ENCODE measurements at places on chromosomes 5 and 9.

- DNase-seq = no peak
These were observed 236.5 kb upstream of the TRIM32 start for GRCh38 chr9:116450378-116451139.

DNA sequence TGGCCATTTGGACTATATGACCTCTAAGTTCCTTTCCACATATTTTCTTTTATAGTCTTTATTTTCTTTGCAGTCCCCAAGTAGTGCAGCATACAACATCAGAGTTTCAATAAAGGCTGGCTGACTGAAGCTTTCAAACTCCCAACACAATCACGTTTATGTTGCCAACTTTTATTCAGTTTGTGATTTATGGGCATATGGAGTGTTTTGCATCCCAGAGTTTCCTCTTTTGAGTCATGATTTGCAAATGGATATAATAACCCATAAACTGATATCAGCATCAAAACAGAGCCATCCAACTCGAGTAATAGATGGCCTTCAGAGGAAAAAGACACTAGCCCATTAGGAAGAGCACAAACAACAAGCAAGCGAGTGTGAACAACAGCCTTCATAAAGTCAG is 414.0 kb downstream of the ELAVL2 start:
- no peak for DNase-seq

DNA sequence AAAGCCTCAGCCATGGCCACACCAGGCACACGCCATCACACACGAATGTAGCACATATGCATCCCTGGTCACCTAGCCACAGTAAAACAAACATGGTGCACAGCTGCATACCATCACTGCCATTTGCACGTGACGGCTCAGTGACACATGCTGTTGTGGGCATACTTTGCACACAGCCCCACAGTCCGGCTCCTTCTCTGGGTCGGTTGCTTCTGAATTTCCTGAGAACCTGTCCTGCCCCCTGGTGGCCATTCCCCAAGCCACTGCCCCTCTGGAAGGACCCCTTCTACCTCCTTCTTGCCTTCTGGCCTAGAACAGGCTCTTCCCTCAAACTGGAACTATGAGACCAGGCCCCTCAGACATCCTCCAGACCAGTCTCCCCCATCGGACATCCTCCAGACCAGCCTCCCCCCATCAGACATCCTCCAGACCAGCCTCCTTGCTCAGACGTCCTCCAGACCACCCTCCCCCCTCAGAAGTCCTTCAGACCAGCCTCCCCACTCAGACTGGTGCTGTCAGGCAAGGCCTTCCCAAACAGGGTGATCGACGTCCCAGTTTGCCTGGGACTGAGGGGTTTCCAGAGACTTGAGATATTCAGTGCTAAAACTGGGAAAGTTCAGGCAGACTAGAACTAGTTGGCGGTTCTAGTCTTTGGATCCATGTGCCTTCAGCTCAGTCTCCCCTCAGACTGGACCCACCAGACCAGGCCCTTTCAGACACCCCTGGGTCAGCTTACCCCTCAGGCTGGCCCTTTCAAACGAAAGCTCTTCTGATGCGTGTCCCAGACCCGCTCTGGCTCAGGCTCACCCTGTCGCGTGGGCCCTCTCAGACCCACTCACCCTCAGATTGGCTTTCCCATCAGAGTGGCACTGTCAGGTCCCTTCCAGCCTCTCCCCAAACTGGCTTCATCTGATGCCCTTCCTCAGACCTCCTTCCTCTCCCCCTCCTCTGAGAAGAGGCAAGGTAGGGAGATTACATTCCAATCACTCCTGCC is 24.3 kb upstream of the ENHO start:
- DNase-seq = peak; percentile 25

DNA sequence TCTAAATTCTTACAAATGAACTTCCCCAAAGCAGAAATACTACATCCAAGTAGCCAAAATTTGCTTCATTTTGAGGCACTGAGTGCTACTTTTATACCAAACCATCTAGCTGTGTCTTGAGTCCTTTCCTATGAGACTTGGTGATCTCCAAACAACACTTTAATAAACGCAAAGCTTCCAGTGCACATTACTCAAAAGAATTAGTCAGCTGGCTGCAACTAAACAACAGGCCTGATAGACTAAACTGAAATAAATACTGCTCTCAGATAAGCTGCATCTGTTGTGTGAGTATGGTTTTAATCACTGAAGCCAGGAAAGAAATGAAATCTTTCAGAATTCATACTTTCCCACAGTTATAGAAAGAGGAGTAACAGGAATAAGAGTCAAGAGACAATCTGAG is 80.3 kb downstream of the VCAN start:
- DNase-seq = no peak

GRCh38 chr5:85337435-85337834 is 952.8 kb upstream of the EDIL3 start:
- DNase-seq = no peak

- no peak for DNase-seq
These were observed at the start of gene C1QTNF2 for GRCh38 chr5:160369990-160370712. Gene C1QTNF2, minus strand, starts transcription at chr5:160370626. Its CDS starts 15,615 bp downstream, at chr5:160355011.

DNA sequence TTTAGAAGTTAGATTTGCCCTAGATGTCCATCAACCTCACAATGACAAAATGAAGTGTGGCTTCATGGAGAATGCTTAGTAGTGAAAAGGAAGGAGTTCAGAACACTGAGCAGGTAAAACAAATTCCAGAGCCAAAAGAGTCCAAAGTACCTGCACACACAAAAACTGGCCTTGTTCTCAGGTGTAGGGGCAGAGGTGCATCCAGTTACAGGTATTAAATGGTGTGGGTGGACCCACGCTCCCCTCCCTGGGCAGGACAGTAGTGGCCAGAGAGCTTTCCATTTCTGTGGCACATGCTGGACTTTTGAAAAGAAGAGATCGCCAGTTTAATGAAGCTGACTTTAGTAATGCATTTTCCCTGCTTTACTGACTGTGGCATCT is 47.2 kb downstream of the SECISBP2 start:
- DNase-seq = no peak

GRCh38 chr5:131671994-131672655 is 37.1 kb upstream of the RAPGEF6 start:
- DNase-seq = no peak

GRCh38 chr5:118379470-118379869 is 608.9 kb downstream of the DTWD2 start:
- DNase-seq = no peak

DNA sequence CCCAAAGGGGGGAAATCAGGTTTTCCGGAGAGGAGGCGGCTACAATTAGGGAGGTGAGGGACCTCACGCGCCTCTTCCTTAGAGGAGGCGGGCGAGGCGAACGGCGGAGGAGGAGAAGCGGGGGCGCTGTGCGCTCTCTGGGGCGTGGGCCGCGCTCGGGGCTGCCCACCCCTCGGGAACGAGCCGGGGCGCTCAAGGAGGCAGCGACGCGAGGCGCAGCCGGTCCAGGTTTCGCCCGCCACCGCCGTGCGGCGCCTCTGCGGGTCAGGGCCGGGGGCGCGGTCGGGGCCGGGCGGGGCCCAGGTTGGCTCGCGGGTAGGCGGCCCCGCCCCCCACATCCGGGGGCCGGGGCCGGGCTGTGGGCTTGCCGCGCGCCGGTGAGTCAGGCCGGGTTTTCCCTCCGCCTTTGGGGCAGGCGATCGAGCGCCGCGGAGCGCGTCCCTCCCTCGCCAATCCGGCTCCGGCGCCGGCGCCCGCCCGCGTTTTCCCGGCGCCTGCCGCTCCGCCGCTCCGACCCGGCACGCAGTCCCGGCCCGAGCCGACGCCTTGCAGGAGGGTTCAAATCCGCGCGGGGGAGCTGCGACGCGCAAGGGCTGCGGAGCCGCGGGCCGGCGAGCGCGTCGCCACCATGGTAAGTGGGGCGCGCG is at the start of gene N4BP3:
Gene N4BP3, plus strand, starts transcription at position 392 of the 647 bp plus-strand sequence. CDS start 6,052 bp downstream, outside the sequence.
- DNase-seq = peak; percentile 82

- DNase-seq = no peak
These were observed 19.8 kb downstream of the BARHL1 start for GRCh38 chr9:132602207-132602606.

DNA sequence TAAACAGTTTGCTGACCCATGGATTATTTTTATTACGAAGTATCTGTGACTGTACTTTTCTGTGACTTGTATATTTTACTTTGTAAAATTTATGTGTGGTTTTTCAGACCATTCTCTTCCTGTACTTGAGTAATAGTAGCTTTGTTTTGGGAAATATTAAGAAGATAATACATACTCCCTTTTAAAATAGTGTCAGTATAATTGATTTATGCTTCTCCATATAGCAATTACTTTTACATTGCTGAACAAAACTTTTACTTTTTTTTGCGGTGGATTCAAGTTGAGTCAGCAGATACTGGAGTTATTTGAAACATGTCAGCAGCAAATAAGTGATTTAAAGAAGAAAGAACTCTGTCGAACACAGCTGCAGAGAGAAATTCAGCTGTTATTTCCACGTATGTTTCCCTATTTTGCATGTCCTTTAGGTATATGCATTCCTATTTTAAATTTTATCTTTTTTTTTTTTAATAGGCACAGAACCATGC is 28.4 kb downstream of the TENT2 start:
- DNase-seq = no peak

GRCh38 chr9:96493757-96494156 is 43.8 kb downstream of the HABP4 start:
- no peak for DNase-seq

Measured in activated T-cell treated with anti-CD3 and anti-CD28 coated beads, Interleukin-2, amount 50 U/mL, for 4 hours (primary cell).